ENCODE measurements at places on chromosomes 4 and X. TPM values are rescaled to one million over a fixed set of nuclear protein-coding genes. Genes with fewer than 3 reads are reported as not detected.

UGT2B10 gene
- not detected for total RNA-seq

GUCY1A1 gene
- total RNA-seq, result not detected

CT83 gene
- not detected for total RNA-seq

PITX2 gene
- 1.6 TPM for total RNA-seq

ALPK1 gene
- 2.2 TPM for total RNA-seq

USP51 gene
- total RNA-seq, result 0.69 TPM

MAP7D2 gene
- 7.1 TPM for total RNA-seq

MTTP gene
- total RNA-seq, result 0.07 TPM

MAGEA9B gene
- 0.07 TPM for total RNA-seq

CFAP99 gene
- total RNA-seq, result 0.12 TPM

MAGED4B gene
- 11.0 TPM for total RNA-seq

Measured in A549 treated with DMSO at 1 μM for 4 hours (cell line).